ENCODE measurements at places on chromosomes 6 and 20. TPM values are rescaled to one million over a fixed set of nuclear protein-coding genes. Genes with fewer than 3 reads are reported as not detected.

MPC1 gene
- total RNA-seq, result 71.7 TPM

ACOT8 gene
- total RNA-seq, result 15.8 TPM

SLC32A1 gene
- not detected for total RNA-seq

GRCh38 chr6:112939563-112939962, 592.4 kb downstream of the RFPL4B start:
- no peak overlapping the region for H3K4me3 ChIP-seq
- no peak overlapping the region for H3K27ac ChIP-seq
- DNase-seq, result no peak
- H3K4me1 ChIP-seq, result no peaks in the 10 kb centered on the region
- no peaks in the 10 kb centered on the region for H3K36me3 ChIP-seq

DNA sequence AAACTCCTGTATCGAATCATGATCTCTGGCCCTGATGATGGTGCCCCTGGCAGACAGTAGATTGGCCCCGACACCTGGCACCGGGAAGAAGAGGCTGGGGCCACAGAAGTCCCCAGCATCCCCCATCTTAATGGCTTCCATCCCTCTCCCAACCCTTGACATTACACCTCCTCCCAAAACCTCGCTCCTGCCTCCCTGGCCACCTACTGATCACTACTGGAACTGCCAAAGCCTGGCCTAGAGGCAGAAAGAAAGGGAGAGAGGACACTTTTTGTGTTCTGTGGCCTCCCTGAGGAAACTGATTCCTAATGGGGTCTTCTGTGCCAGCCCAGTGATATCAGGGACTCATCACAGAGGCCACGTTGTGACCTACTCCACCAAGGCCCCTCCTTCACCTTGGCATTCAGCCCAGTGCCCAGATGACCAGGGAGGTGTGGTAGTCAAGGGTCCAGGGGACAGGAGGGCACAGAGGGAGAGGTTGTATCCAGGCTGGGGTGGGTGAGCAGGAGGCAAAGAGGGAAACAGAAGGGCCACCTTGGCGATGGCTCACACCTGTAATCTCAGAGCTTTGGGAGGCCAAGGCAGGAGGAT, 6.1 kb downstream of the C20orf173 start:
- no peaks in the 10 kb centered on the region for H3K4me1 ChIP-seq
- no peaks in the 10 kb centered on the region for H3K36me3 ChIP-seq
- H3K4me3 ChIP-seq, result no peak overlapping the region
- peak; percentile 44 for DNase-seq

- H3K36me3 ChIP-seq, result no peaks in the 10 kb centered on the region
- DNase-seq, result no peak
- H3K27ac ChIP-seq, result no peak overlapping the region
Measured at GRCh38 chr6:123321020-123321419, 315.7 kb downstream of the TRDN start.

GRCh38 chr20:23152902-23153301, 66.8 kb upstream of the CD93 start:
- no peak for DNase-seq
- peak overlapping the region; percentile 62 for H3K27ac ChIP-seq
- H3K27me3 ChIP-seq, result no peaks in the 10 kb centered on the region
- H3K4me1 ChIP-seq, result peaks cover 6% of the 10 kb centered on the region
- H3K4me3 ChIP-seq, result no peak overlapping the region

GRCh38 chr6:131916847-131917246, 34.3 kb downstream of the CCN2 start:
- no peaks in the 10 kb centered on the region for H3K4me1 ChIP-seq
- no peaks in the 10 kb centered on the region for H3K27me3 ChIP-seq

DNA sequence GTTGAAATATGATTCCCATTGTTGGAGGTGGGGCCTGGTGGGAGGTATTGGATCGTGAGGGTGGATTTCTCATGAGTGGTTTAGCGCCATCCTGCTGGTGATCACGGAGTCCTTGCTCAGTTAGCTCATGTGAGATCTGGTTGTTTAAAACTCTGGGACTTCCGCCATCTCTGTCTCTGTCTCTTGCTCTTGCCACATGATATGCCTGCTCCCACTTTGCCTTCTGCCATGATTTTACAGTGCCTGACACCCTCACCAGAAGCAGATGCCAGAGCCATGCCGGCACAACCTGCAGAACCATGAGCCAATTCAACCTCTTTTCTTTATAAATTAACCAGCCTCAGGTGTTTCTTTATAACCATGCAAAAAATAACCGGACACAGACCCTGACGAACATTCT, 44.7 kb upstream of the ZFP64 start:
- no peaks in the 10 kb centered on the region for H3K4me1 ChIP-seq
- H3K27ac ChIP-seq, result no peak overlapping the region
- no peak for DNase-seq
- no peaks in the 10 kb centered on the region for H3K27me3 ChIP-seq
- no peaks in the 10 kb centered on the region for H3K36me3 ChIP-seq

DNA sequence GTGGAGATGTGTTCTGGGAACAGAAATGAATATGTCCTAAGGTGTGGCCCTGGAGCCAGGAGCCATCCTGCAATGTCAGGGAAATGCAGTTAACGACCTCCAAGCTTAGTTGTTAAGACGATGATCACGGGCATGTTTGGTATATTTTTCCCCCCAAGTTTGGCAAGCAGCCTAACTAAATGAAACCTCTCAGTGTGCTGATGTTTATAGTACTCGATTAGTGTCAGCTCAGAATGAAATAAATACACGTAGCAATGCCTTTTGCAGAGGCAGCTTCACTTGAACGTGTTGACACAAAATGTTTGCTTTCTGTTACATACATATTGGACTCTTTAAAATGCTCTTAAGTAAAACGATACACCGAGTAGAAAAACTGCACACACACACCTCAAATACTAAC, 76.2 kb upstream of the OLIG3 start:
- H3K27ac ChIP-seq, result no peak overlapping the region
- H3K36me3 ChIP-seq, result no peaks in the 10 kb centered on the region
- H3K27me3 ChIP-seq, result no peaks in the 10 kb centered on the region
- no peak overlapping the region for H3K4me3 ChIP-seq

DNA sequence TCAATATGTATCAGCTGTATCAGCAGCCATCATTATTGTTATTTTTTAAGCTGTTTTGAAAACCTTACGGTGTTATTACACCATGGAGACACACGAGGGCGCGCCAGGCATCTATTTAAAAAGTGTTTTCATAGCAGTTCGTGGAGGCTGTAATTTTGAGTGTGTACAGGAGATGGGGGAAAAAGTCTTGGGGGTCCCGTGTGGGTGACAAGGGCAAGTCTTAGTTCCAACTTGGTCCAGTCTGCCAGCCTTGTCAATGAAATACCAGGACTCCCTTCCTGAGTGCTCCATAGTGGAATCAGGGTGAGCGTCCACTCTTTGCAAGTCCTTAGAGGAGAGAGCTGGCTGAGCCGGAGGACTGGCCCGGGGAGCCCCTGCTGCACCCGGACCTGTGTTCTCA, 43.3 kb downstream of the SLC2A10 start:
- no peak overlapping the region for H3K27ac ChIP-seq
- DNase-seq, result peak; percentile 71
- no peaks in the 10 kb centered on the region for H3K27me3 ChIP-seq
- no peaks in the 10 kb centered on the region for H3K4me1 ChIP-seq
- H3K4me3 ChIP-seq, result no peak overlapping the region

All from aorta (tissue), 5 donors.